Fibroblast of skin of right biceps (primary cell): ENCODE measurements at places on chromosomes 1 and 21.

DNA sequence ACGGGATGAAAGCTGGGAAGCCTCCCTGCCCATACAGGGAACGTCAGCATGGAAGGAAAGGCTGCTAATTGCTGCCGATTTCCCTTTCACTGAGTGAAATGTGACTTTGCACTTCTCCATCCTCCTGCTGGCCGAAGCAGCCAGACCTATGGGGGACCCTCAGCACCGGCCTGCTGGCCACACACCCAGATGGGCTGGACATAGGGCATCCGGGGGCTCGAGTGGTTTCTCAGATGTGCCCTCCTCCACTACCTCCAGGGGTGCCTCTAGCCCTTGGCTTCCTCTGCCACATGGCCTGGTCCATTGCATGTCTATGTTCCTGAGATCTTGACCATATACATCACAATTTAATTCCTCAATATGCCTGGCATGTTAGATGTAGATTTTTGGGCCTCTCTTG, 79.7 kb downstream of the LRRN2 start:
- no peak for DNase-seq

DNA sequence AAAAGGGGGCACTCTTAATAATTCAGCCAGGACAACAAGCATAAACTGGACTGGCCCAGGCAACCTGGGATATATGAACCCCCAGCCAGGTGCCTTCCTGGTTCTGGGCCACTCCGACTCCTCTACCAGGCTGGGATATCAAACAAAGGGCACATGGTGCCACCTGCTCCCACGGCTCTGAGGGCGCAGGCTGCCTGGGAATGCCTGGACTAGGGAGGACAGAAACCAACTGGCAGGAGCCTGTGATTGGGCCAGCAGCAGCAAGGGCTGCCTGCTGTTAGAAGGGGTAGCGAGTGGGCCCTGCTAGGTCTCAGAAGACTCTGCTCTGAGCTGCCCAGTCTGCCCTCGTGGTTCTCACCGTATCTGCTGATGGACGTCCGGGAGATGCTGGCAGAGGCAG, 123.2 kb upstream of the CD34 start:
- no peak for DNase-seq

GRCh38 chr1:245695211-245695610, 540.4 kb downstream of the KIF26B start:
- DNase-seq: no peak

DNA sequence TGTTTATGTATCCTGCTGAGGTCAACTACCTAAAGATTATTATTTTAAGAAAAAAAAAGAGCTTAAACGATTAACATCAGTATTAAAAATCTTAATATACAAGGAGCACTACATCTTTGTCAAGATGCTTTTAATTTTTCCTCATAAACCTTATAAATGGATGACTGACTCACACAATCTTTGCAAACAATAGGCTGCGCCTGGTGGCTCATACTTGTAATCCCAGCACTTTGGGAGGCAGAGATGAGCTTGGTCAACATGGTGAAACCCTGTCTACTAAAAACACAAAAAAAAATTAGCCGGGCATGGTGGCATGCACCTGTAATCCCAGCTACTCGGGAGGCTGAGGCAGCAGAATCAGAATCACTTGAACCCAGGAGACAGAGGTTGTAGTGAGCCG, 1.7 kb downstream of the KHDC4 start:
- DNase-seq: no peak
